ENCODE measurements at places on chromosomes 6 and 20. TPM values are rescaled to one million over a fixed set of nuclear protein-coding genes. Genes with fewer than 3 reads are reported as not detected.

Gene CLVS2
- 0.27 TPM for total RNA-seq

Gene HCK
- total RNA-seq, result 31.8 TPM

Gene FNDC11
- total RNA-seq, result not detected

Gene SLC17A3
- total RNA-seq, result not detected

Gene COL19A1
- total RNA-seq, result 15.6 TPM

DNA sequence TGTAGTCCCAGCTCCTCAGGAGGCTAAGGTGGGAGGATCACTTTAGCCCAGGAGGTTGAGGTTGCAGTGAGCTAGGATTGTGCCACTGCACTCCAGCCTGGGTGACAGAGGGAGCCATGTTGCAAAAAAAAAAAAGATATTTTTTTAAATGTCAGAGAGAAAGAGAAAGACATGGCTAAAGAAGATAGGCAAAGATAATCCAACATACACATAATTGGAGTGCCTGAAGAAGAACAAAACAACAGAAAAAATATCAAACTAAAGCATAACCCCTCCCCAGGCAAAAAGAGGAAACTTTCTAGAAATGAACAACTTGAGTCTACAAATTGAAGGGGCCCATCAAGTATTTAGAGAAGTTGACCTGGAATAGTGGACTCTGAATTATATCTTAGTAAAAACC, 14.0 kb upstream of the GRM4 start:
- ATAC-seq, result no peak

GRCh38 chr20:58497076-58497641, 18.0 kb downstream of the APCDD1L start:
- no peak for ATAC-seq

- ATAC-seq, result no peak
These were observed 36.5 kb downstream of the ENPP1 start for GRCh38 chr6:131844243-131844841.

DNA sequence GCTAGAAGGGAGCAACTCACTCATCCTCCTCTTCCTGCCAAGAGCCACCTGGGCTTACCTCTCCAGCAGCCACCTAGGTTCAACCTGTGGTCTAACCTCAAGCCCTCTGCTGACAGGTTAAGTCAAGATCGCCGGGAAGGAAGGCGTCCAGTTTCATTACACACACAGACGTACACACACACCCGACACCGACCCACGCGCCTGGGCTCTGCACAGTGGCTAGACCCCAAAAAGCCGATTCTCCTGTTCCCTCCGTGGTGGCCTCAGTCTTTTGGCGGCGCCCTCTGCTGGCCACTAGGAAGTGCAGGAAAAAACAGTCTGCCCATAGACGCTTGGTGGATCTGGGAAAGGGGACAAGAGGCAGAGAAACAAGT, 52.8 kb downstream of the MRPL14 start:
- ATAC-seq, result peak; percentile 54

- no peak for ATAC-seq
These were observed 47.1 kb upstream of the RNF8 start for GRCh38 chr6:37306624-37307222.

DNA sequence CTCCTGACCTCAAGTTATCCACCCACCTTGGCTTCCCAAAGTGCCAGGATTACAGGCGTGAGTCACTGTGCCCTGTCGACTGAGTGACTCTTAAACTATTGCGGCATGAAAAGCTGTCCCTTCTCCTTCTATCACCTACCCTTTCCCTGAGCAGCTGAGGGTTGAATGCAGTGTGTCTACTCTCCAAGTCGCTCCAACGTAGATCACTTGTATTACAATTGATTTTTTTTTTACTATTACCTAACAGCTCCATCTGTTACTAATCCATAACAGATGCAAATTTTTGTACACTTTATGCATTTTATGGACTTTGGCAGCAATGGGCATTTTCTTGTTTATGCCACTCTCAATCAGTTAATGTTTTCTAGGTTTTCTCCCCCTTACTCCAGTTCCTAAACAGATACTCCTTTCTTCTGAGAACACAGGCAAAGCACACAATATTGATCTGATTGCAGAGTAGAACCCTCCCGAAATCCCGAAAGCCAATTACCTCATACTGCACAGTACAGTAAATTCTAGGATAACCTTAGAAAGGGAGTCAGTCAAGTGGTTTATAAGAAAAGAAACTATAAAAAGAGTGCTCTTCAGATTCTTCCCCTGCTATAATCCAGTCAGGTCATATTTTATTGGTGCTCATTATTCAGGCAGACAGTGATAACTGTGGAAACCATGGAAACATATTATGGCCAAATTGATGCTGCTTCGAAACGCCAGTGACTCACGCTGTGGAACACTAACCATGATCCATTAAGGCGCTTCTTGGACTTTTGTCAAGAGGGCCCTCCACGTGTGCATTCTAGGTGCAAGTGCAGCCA, 273.0 kb downstream of the ADGB start:
- no peak for ATAC-seq

DNA sequence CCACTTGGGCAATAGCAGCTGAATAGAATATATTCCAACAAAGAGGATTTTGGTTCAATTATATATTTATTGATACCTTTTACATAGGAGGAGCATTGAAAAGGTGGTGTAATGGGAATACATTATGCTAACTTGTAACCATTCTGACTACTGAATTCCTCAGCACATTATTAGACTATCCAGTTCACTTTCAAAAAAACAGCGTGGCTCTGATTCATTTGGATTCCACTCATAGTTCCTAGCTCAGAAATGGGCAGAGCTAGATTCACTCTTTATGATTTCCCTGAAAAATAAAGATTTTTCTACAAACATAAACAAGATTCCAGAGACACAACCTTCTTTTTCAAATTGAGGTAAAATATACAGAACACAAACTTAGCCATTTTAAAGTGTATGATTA, 9.2 kb upstream of the TRERF1 start:
- ATAC-seq, result no peak
